Liver (tissue), 10 donors: ENCODE measurements at places on chromosomes 3 and 15. TPM values are rescaled to one million over a fixed set of nuclear protein-coding genes. Genes with fewer than 3 reads are reported as not detected.

Gene PIGZ
- total RNA-seq: 1.4 TPM

GRCh38 chr3:167867981-167868380 lies 132.5 kb downstream of the SERPINI1 start:
- H3K4me1 ChIP-seq: no peaks in the 10 kb centered on the region
- H3K27ac ChIP-seq: no peak overlapping the region
- DNase-seq: no peak

GRCh38 chr3:6540981-6541380 lies 319.9 kb upstream of the GRM7 start:
- peaks cover 3% of the 10 kb centered on the region for H3K27me3 ChIP-seq
- no peaks in the 10 kb centered on the region for H3K4me1 ChIP-seq
- H3K4me3 ChIP-seq: no peak overlapping the region
- no peak overlapping the region for H3K27ac ChIP-seq

DNA sequence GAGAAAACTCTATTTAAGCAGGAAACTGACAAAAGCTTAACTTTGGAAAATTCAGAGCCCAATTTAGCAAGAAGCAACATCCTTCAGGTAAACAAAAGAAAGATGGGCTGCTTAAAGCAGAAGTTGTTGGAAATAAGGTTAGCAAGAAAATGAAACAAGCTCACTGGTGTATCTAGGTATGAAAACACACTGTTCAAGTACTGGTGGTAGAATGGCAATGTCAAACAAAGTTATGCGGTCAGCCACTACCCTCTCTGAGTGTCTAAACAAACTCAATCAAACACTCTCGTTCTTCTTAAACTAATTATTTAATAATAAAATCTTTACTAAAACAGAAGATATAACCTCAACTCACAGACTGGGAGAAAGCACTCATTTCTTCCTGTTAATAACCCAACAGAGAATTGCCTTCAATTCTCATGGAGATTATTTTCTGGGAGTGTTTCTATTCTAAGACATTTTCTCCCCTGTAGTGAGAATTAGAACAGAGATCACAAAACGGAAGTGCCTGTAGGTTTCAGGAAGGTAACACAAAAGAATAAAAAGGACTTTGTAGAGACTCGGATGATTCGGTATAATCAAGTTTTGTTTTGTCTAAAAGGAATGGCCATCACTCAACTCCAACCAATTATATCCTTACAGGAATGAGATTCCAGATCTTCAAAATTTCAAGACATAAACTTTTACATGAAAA lies 28.9 kb downstream of the PRICKLE2 start:
- no peaks in the 10 kb centered on the region for H3K36me3 ChIP-seq
- DNase-seq: no peak
- H3K4me3 ChIP-seq: no peak overlapping the region
- no peak overlapping the region for H3K27ac ChIP-seq
- no peaks in the 10 kb centered on the region for H3K27me3 ChIP-seq

- H3K27me3 ChIP-seq: no peaks in the 10 kb centered on the region
- no peak for DNase-seq
- H3K27ac ChIP-seq: no peak overlapping the region
- H3K4me1 ChIP-seq: no peaks in the 10 kb centered on the region
- no peaks in the 10 kb centered on the region for H3K36me3 ChIP-seq
- no peak overlapping the region for H3K4me3 ChIP-seq
Measured at GRCh38 chr15:98322581-98322980, 325.8 kb upstream of the IGF1R start.

GRCh38 chr15:49918121-49918520 lies 200.9 kb downstream of the ATP8B4 start:
- H3K27ac ChIP-seq: no peak overlapping the region
- H3K27me3 ChIP-seq: no peaks in the 10 kb centered on the region

Gene TM4SF1
- total RNA-seq: 31.5 TPM

Gene LRRC31
- 5.3 TPM for total RNA-seq

- peak overlapping the region; percentile 44 for H3K27ac ChIP-seq
- H3K4me3 ChIP-seq: no peak overlapping the region
- H3K4me1 ChIP-seq: peaks cover 3% of the 10 kb centered on the region
- no peaks in the 10 kb centered on the region for H3K36me3 ChIP-seq
- H3K27me3 ChIP-seq: no peaks in the 10 kb centered on the region
Measured at GRCh38 chr3:155605571-155605970, 139.3 kb downstream of the PLCH1 start.

Gene ISLR2
- total RNA-seq: not detected

DNA sequence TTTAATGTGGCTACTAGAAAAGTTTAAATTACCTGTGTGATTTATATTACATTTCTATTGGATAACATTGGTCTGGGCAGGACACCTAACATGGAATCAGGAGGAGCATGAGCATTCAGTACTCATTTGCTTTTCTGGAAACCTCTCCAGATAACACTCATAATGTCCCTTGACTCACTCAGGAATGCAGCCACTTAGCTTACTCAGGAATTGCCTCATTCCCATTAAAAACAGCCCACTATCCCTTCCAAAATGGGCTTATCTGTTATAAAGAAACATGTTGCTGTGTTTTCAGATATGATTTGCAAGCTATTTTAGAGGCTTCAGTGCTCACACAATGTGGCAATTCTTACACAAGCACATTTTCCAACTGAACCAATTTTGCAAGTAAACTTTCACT lies 17.1 kb downstream of the GBE1 start:
- peaks cover 18% of the 10 kb centered on the region for H3K4me1 ChIP-seq
- H3K4me3 ChIP-seq: no peak overlapping the region
- H3K27ac ChIP-seq: peak overlapping the region; percentile 66
- no peaks in the 10 kb centered on the region for H3K36me3 ChIP-seq

GRCh38 chr3:126364130-126364695 lies 7.0 kb upstream of the KLF15 start:
- H3K4me1 ChIP-seq: peaks cover 33% of the 10 kb centered on the region
- no peak overlapping the region for H3K4me3 ChIP-seq
- no peak for DNase-seq
- H3K27ac ChIP-seq: no peak overlapping the region
- no peaks in the 10 kb centered on the region for H3K27me3 ChIP-seq

DNA sequence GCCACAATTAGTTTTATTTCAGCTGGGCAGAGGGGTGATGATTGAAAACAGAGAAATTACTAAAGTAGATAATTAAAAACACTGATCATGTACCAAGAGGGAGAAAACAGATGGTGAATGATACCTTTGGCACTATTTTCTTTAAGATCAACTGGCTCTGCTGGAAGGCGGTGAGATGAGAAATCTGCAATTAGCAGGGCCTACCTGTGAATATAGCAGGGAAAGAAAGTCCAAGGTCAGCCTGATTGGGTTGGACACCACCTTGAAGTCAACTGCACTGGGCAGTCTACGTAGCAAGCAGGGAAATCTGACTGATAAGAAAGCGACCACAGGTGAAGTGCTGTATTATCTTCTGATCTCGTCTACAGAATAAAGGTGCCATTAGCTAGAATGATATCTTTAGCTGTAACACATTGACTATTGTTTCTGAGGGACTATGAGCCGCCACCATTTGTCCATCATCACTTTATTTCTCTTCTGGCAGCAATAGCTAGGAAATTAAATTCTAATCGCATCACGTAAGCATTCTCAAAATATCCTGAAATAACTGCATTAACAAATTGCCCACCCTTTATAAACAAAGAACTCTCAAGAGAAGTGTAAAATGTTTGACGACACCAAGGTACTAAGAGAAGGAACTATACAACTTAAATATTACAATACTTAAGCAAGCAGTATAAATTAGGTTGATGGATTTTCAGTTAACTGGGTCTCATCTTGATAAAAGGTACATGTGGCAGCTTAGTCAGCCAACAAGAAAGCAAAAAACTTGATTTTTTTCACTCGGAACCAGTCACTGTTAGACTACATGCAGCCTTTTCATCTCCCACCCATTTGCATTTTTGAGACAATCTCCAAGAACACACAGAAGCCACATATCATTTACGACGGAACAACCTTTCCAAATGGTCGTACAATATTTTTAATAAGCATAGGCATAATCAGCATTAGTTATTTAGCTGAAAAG lies 1.3 kb downstream of the NEDD4 start:
- H3K27ac ChIP-seq: peak overlapping the region; percentile 95
- peak overlapping the region; percentile 74 for H3K4me3 ChIP-seq
- H3K4me1 ChIP-seq: no peaks in the 10 kb centered on the region
- H3K27me3 ChIP-seq: no peaks in the 10 kb centered on the region

Gene CFAP91
- total RNA-seq: 1.3 TPM

GRCh38 chr3:7209098-7209497 lies 348.2 kb downstream of the GRM7 start:
- H3K4me3 ChIP-seq: no peak overlapping the region
- no peak overlapping the region for H3K27ac ChIP-seq
- peaks cover 13% of the 10 kb centered on the region for H3K4me1 ChIP-seq
- no peak for DNase-seq

Gene GRM2
- 0.08 TPM for total RNA-seq

DNA sequence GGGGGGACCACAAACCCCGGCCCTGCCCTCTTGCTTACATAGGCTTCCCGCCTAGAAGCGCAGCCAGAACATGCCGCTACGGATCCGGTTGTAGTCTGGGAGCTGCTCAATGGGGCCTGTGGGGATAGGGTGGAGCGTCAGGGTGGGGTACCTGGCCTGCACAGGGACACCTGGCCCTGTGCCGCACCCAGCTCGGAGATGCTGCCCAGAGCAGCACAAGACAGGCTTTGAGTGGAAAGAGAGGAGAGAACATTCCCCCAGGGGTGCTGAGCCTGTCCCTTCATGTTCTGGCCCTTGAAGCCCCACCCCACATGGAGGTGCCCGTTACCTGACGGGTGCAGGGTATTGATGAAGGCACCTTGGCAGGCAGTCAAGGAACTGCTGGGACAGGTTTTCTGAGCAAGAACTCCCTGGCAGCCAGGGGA lies 4.0 kb upstream of the COL7A1 start:
- H3K27ac ChIP-seq: no peak overlapping the region
- no peak overlapping the region for H3K4me3 ChIP-seq
- H3K27me3 ChIP-seq: no peaks in the 10 kb centered on the region

Gene ZNF662
- total RNA-seq: 3.9 TPM
